Activated T-cell treated with anti-CD3 and anti-CD28 coated beads, Interleukin-2, amount 50 U/mL, for 24 hours (primary cell): ENCODE measurements at places on chromosomes 2 and 18.

DNA sequence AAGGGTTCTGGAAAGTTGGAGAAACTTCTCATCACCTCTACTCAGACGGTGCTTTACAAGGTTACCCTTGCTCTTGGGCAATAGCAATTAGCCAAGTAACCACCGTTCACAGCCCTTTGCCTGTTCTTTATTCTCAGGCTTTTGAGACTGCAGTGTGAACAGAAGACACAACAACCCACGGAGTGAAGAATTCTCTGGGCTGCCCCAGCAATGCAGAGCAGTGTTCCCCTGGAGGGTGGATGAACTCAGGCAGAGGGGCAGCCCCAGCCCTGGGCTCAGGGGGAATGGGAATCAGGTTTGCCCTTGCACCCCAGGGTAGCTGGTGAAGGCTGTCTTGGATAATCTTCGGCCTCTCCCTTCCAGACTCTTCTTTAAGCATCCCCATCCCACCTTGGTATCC is 69.1 kb downstream of the MCFD2 start:
- no peak overlapping the region for H3K27ac ChIP-seq
- no peaks in the 10 kb centered on the region for H3K36me3 ChIP-seq
- H3K4me3 ChIP-seq: no peak overlapping the region
- no peaks in the 10 kb centered on the region for H3K4me1 ChIP-seq
- H3K27me3 ChIP-seq: no peaks in the 10 kb centered on the region

- H3K4me1 ChIP-seq: no peaks in the 10 kb centered on the region
- H3K27me3 ChIP-seq: no peaks in the 10 kb centered on the region
- H3K4me3 ChIP-seq: no peak overlapping the region
- no peak overlapping the region for H3K27ac ChIP-seq
These were observed 84.8 kb upstream of the RASGRP3 start for GRCh38 chr2:33391529-33392255.

DNA sequence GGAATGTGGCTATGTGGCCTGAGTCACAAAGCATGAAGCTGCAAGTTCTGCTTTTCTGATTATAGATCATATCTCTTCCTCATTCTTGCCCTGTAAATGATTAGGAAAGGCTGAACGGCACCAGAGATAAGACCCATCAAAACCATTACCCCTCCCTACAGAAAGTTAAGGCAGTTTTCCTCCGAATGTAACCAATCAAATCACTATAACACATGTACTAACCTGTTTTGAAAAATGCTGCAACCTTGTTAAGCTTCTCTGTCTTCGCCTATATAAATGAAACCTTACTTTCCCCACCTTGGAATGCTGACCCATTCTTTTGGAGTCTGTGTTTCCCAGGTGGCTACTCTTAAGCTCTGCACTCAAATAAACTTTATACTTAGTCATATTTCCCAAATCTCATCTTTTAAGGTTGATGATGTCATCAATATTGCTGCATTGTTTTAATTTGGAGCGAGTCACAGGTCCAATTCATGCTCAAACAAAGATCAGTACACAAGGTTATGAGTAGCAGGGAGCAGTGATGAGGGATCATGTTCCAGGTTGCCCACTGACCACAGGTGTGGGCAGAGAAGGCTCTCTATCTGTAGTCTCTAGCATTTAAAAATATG is 662.3 kb downstream of the IRS1 start:
- no peak overlapping the region for H3K4me3 ChIP-seq
- peaks cover 7% of the 10 kb centered on the region for H3K27me3 ChIP-seq
- H3K4me1 ChIP-seq: peaks cover 2% of the 10 kb centered on the region
- H3K27ac ChIP-seq: no peak overlapping the region
- H3K36me3 ChIP-seq: no peaks in the 10 kb centered on the region

DNA sequence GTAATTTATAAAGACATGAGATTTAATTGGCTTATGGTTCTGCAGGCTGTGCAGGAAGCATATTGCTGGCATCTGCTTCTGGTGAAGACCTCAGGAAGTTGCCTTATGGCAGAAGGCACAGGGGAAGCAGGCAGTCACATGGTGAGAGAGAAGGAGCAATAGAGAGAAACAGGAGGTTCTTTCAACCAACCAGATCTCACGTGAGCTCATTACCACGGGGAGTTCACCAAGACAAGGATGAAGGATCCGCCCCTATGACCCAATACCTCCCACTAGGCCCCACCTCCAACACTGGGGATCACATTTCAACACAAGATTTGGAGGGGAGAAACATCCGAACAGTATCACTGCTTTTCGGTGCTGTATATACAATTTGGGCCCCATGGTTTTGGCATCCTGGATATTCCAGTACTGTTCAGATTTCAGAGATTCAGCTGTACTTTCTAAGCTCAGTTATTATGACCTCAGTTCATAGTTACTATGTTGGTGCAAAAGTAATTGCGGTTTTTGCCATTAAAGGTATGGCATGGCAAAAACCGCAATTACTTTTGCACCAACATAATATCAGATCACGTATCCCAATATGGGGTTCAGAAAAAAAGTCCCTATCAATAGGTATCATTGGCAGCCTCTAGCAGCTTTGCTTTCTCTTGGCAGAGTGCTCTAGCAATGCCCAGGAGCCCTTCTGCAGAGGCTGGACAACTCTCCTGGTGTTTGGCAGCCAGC is 189.6 kb upstream of the SIX3 start:
- peaks cover 7% of the 10 kb centered on the region for H3K4me1 ChIP-seq
- H3K27me3 ChIP-seq: no peaks in the 10 kb centered on the region
- DNase-seq: no peak
- peaks cover 16% of the 10 kb centered on the region for H3K36me3 ChIP-seq

- H3K4me1 ChIP-seq: no peaks in the 10 kb centered on the region
- no peak overlapping the region for H3K4me3 ChIP-seq
These were observed 151.1 kb downstream of the GALNT1 start for GRCh38 chr18:35732636-35733035.

DNA sequence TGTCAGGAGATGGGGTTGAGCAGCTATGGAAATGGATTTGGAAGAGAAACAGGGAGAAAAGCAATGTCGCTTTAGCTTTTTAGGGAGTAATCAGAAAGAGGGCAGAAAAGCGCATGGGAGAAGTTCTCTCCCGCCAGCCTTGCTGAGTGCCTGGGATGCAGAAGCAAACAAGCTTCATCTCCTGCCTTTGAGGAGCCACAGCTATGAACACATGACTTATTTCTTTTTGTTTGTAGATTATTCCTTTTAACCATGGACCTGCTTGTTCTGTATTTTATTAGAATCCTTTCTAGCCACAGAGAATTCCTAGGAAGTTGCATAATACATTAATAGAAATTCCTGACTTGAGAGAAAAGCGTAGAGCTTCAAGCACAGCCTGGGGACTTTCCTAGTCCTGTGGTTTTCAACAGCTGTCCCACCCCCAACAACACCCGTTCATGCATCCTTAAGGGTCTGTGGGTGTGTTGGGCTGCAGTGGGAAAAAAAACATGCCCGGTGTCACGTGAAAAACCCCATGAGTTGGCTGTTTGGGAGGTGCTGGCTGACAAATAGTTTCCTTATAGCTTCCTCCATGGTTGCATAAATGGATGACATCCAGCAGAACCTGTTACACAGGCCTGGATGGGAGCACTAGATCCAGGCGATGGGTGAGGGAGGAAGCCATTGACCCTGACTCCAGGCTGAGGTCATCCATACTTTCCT is 14.9 kb downstream of the SLC9A4 start:
- H3K4me3 ChIP-seq: no peak overlapping the region
- peaks cover 32% of the 10 kb centered on the region for H3K27me3 ChIP-seq
- no peak for DNase-seq
- H3K4me1 ChIP-seq: peaks cover 12% of the 10 kb centered on the region
- H3K27ac ChIP-seq: no peak overlapping the region
- no peaks in the 10 kb centered on the region for H3K36me3 ChIP-seq

DNA sequence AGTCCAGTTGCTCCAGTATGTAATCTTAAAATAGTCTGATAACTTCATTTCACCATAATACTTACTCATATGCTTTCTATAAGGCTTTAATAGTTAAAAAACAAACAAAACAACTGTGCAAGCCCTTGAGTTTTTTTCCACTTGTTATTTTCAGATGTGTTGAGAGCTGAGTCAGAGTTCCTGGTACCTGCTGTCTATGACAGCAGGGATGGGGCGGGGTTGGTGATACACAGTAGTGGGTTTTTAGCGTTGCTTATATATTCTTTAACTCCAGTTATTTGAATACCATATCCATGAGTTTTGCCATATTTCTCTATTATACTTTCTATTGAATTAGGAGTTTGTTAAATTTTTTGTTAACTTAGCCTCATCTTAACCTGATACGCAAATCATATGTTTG is 5.0 kb downstream of the NAPG start:
- H3K27ac ChIP-seq: peak overlapping the region; percentile 96
- DNase-seq: no peak
- no peaks in the 10 kb centered on the region for H3K27me3 ChIP-seq
- H3K4me1 ChIP-seq: peaks cover 49% of the 10 kb centered on the region
- peak overlapping the region; percentile 45 for H3K4me3 ChIP-seq
- peaks cover 56% of the 10 kb centered on the region for H3K36me3 ChIP-seq

DNA sequence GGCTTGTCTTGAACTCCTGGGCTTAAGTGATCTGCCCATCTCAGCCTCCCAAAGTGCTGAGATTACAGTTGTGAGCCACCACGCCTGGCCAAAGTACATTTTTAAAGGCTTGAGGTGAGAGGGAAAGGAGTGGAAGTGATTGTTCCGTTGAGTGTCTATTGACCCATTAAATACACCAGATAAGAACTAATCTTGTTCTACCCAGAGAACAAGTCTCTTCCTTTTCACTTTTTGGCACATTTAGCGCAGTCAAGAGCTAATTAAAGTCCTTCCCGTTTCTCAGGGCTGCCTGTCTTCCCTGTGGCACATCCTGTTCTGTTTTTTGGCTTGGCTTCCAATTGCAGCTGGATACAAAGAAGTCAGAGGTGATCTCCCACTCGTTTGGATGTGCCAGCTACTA is 172.3 kb downstream of the ALPK2 start:
- no peak for DNase-seq
- peaks cover 4% of the 10 kb centered on the region for H3K27me3 ChIP-seq
- H3K4me1 ChIP-seq: no peaks in the 10 kb centered on the region
- no peak overlapping the region for H3K4me3 ChIP-seq
- no peaks in the 10 kb centered on the region for H3K36me3 ChIP-seq

- peaks cover 77% of the 10 kb centered on the region for H3K36me3 ChIP-seq
- no peaks in the 10 kb centered on the region for H3K27me3 ChIP-seq
- no peak overlapping the region for H3K4me3 ChIP-seq
- no peak overlapping the region for H3K27ac ChIP-seq
These were observed 10.7 kb downstream of the MRPL44 start for GRCh38 chr2:223967981-223968380.

- no peak for DNase-seq
- no peaks in the 10 kb centered on the region for H3K4me1 ChIP-seq
- H3K4me3 ChIP-seq: no peak overlapping the region
- H3K27ac ChIP-seq: no peak overlapping the region
- no peaks in the 10 kb centered on the region for H3K27me3 ChIP-seq
These were observed 33.5 kb downstream of the KLHL29 start for GRCh38 chr2:23418461-23418911.

GRCh38 chr2:190126798-190127197 is 64.3 kb upstream of the MSTN start:
- peaks cover 6% of the 10 kb centered on the region for H3K4me1 ChIP-seq
- no peak overlapping the region for H3K27ac ChIP-seq
- no peak for DNase-seq
- H3K27me3 ChIP-seq: no peaks in the 10 kb centered on the region
- no peaks in the 10 kb centered on the region for H3K36me3 ChIP-seq

DNA sequence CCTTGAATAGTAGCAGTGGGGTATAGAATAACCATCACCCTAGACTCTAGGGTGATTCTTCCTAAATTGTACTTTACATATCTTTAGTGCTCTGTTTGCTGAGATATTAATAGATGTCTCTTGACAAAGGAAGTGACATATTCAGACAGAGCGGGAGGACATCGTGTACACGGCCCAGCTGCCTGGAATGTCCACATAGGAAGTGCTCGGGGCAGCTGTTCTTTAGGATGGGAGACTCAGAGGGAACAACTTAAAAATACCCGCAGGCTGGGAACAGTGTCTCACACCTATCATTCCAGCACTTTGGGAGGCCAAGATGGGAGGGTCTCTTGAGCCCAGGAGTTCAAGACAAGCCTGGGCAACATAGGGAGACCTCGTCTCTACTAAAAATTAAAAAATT is 206.1 kb downstream of the FAM210A start:
- H3K27me3 ChIP-seq: no peaks in the 10 kb centered on the region
- peak overlapping the region; percentile 16 for H3K27ac ChIP-seq
- H3K36me3 ChIP-seq: peaks cover 41% of the 10 kb centered on the region
- H3K4me1 ChIP-seq: peaks cover 22% of the 10 kb centered on the region
- DNase-seq: no peak

DNA sequence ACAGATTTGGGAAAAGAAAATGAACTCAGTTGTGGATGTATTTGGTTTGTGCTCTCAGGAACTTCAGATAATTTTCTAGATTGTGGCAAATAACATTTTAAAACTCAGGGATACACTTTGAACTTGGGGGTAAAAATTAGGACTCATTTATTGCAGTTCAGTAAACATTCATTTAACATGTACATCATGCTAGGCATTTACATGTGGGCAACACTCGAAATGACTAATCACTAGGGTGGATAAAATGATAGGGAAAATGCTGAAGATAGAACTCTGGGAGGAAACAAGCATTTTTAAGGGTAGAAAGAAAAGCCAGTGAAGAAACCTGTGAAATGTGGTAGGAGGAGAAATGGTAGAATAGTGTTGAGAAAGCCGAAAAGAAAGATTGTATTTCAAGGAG is 7.8 kb downstream of the FAM117B start:
- H3K4me3 ChIP-seq: no peak overlapping the region
- H3K27ac ChIP-seq: no peak overlapping the region
- DNase-seq: no peak
- H3K36me3 ChIP-seq: no peaks in the 10 kb centered on the region
- no peaks in the 10 kb centered on the region for H3K27me3 ChIP-seq
- H3K4me1 ChIP-seq: peaks cover 64% of the 10 kb centered on the region

- no peak overlapping the region for H3K4me3 ChIP-seq
- peaks cover 81% of the 10 kb centered on the region for H3K4me1 ChIP-seq
These were observed 11.1 kb downstream of the TET3 start for GRCh38 chr2:73995810-73996209.

GRCh38 chr2:238952261-238952919 is 104.5 kb downstream of the TWIST2 start:
- peaks cover 12% of the 10 kb centered on the region for H3K4me1 ChIP-seq
- H3K27ac ChIP-seq: no peak overlapping the region
- no peak for DNase-seq
- no peak overlapping the region for H3K4me3 ChIP-seq

GRCh38 chr18:77654302-77654701 is 404.7 kb downstream of the GALR1 start:
- H3K4me1 ChIP-seq: peaks cover 4% of the 10 kb centered on the region
- no peaks in the 10 kb centered on the region for H3K36me3 ChIP-seq

DNA sequence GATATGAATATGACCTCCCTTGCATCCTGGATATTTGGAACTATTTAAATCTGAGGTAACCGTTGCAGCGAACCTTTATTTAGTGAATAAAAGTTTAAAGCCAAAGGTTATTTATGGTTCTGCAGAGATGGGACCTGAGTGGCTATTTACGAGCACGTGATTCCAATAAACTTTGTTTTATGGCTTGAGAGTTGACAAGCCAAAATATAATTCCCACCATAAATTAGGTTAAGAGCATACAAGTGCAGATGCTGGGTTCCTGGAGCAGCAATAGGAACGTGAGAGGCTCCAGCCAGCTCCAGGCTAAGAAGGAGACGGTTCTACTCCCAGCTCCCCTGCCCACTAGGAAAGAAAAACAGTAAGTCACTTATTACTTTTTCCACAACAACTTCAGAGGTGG is 5.2 kb upstream of the HOXD4 start:
- no peak overlapping the region for H3K27ac ChIP-seq
- peaks cover 97% of the 10 kb centered on the region for H3K27me3 ChIP-seq
- peaks cover 6% of the 10 kb centered on the region for H3K4me1 ChIP-seq
- no peaks in the 10 kb centered on the region for H3K36me3 ChIP-seq
